ENCODE measurements at places on chromosomes 6 and 20.

GRCh38 chr6:13491538-13491937 is 4.1 kb upstream of the GFOD1 start:
- DNase-seq = no peak

- DNase-seq = no peak
Observed at GRCh38 chr20:57878786-57879424, 169.1 kb upstream of the PMEPA1 start.

DNA sequence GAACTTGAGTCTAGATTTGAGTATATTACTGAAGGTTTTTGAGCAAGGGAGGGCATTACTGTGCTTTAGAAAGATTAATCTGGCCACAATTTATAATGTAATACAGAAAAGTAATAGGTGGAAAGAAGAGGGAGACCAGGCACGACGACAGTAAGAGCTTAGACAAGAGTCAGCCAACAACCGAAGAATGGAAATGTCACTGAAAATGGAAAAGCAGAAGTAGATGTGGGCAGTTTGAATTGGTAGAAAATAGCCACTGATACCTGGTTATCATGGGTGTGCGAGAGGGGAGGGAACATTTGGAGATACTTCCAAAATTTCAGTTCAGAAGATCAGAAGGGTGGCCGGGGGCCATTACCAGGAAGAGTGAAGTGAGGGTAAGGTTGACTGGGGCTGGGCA is 339.1 kb downstream of the UTRN start:
- DNase-seq = no peak

DNA sequence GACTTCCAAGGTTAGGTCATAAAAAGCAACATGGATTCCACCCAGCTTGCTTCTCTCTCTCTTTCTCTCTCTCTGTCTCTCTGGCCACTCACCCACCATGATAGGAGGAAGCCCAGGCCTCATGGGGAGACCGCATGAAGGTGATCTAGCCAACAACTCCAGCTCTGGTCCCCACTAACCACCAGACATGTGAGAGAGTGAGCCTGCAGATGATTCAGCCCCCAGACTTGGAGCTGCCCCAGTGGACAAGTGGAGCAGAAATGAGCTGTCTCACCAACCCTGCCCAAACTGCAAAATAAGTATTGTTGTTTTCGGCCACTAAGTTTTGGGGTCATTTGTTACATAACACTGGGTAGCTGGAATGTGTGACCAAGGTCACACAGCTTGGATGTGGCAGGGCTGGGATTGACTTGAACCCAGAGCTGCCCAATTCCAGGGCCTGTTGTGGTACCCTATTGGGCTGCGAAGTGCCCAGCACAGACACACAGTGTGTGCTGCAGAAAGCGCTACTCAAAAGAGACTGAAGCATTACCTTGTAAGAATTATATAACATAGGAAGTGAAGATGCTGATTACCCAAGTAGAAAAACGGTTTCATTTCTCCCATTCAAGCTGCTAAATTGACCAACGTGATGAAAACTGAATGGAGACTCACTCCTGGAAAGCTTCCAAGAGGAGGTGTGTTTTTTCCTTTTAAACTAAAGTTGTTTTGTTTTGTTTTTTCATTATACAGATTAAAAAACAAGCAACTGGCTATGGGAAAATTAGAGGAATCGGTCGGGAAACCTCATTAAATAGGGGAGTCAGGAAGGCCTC is 9.1 kb upstream of the TLDC2 start:
- no peak for DNase-seq
